Gastrocnemius medialis (tissue), 4 donors: ENCODE measurements at places on chromosomes 6 and 20. TPM values are rescaled to one million over a fixed set of nuclear protein-coding genes. Genes with fewer than 3 reads are reported as not detected.

STMND1 gene
- total RNA-seq, result not detected

MLN gene
- not detected for total RNA-seq

ERVFRD-1 gene
- total RNA-seq, result not detected

FOXC1 gene
- total RNA-seq, result 2.4 TPM

LTB gene
- total RNA-seq, result not detected

GSTA1 gene
- 0.27 TPM for total RNA-seq

DNA sequence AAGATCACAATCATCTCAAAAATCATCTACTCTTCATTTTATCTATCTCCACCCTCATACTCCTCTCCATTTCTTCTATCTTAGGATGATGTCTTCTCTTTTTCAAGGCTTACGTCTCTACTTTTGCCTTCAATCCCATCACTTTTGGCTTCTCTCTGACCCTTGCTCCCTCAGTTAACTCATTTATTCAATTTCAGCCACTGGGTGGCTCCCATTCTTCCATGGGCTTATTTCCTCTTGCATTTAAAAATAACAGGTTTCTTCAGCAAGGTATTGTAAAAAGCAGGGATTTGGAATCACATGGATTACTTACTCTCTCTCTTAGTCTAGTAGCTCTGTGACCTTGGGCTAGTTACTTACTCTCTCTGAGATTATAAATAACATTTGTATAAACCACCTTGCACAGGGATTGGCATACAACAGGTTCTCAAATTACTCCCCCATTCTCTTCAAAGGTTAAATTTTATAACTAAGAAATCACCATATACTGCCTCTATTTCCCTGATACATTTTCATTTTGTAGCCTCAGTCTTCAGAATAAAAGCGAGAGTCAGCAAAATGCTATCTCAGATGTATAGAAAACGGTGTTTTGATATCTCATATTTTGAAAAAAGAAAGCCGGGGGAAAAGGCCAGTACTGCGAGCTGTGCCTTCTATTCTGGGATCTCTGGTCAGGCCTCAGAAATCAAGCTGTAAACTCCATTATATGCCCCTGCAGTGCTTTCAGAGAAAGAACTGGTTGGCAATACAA lies 5.5 kb downstream of the ZSCAN12 start:
- H3K27me3 ChIP-seq, result no peaks in the 10 kb centered on the region
- H3K4me3 ChIP-seq, result no peak overlapping the region

DNA sequence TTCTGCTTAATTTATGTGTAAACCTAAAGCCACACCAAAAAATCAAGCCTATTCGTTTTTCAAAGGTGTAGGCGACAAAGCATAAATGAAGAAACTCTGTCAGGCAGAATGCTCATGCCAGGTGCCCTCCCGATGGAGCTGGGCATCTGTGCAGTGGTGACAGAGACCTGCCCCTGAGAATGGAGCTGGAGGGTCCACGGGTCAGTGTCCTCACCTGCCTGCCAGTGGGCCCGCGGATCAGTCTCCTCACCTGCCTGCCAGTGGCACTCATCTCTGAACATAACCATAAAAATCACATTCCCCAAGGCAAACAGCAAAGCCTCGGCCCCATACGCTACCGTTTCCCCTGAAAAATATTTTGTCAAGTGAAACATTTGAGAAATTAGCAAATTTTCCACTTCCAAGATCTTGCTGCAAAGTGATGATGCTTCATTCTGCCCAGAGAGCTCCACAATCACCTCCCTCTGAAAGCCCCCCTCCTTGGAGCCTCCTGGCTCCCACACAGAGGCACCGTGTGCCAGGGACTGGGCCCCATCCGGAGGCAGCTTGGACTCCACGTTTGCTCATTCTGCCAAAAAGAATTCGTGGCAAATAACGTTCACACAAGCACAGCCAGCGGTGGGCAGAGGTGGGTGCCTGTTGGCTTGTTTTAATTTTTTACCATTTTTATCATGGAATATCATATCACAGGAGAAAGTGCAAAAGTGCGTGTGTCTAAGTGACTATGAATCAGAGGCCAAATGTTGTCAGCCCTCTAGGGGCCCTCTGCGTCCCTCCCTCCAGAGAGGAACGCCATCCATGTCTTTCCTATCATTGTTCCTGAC lies 88.8 kb downstream of the YTHDF1 start:
- no peak for DNase-seq
- no peaks in the 10 kb centered on the region for H3K4me1 ChIP-seq
- H3K27me3 ChIP-seq, result peaks cover 49% of the 10 kb centered on the region
- no peak overlapping the region for H3K27ac ChIP-seq

DNA sequence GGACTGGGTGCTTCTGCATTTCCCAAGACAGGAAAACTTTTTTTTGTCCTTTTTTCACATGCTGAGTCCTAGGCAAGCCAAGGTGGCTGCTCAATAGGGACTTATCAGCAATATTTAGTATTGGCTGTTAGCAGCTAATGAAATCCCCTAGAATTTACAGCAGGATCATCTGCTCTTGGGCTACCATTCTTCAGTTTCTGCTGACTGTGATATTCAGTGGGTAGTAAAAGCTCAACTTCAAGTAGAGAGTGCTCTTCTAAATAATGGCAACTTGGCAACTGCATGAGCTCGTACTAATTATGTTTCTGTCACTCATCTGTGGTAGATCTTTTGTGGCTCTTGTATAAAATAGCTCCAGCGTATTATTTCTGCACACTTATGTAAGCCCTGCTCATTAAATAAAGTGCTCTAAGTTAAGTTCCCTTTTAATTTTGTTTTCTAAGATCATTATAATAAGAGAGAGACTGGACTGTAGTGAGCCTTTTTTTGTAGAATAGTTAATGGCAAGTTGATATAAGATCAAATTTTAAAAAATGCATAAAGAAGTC lies 110.3 kb downstream of the SLC35F1 start:
- no peaks in the 10 kb centered on the region for H3K4me1 ChIP-seq
- no peak overlapping the region for H3K27ac ChIP-seq
- H3K27me3 ChIP-seq, result no peaks in the 10 kb centered on the region
- no peak for DNase-seq
